ENCODE measurements at places on chromosomes 2 and 18.

- DNase-seq = no peak
Measured at GRCh38 chr2:198060277-198060676, 255.9 kb downstream of the PLCL1 start.

DNA sequence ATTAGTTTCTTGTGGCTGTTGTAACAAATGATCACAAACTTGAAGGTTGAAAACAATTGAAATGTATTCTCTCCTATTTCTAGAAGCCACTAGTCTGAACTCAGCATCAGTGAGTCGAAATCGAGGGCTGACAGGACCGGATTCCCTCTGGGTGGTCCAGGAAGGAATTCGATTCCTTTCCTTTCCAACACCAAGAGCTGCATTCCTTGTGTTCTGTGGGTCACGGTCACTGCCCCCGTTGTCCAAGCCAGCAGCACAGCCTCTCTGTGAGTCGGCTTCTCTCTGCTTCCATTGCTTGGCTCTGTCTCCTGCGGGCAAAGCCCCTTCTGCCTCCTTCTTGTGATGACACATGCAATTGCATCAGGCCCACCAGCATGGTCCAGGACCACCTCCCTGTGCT lies 67.3 kb downstream of the SMIM21 start:
- DNase-seq = no peak

DNA sequence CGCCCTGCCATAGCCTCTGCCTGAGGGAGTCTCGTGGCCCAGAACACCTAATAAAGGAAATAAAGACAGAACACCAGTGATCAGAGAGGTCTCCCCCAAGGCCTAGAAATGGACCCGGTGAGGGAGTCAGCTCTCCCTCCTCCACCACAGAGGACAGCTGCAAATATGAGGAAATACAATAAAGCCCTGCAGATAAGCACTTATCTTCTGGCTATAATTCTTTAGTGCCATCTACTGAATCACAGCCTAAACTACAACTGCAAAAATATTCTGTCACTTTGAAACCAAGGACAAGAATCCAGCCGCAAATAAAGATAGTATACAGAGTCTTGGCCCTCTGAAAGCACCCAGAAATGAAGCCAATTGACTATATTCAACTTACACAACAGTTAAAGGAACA lies 42.4 kb upstream of the TACR1 start:
- no peak for DNase-seq

DNA sequence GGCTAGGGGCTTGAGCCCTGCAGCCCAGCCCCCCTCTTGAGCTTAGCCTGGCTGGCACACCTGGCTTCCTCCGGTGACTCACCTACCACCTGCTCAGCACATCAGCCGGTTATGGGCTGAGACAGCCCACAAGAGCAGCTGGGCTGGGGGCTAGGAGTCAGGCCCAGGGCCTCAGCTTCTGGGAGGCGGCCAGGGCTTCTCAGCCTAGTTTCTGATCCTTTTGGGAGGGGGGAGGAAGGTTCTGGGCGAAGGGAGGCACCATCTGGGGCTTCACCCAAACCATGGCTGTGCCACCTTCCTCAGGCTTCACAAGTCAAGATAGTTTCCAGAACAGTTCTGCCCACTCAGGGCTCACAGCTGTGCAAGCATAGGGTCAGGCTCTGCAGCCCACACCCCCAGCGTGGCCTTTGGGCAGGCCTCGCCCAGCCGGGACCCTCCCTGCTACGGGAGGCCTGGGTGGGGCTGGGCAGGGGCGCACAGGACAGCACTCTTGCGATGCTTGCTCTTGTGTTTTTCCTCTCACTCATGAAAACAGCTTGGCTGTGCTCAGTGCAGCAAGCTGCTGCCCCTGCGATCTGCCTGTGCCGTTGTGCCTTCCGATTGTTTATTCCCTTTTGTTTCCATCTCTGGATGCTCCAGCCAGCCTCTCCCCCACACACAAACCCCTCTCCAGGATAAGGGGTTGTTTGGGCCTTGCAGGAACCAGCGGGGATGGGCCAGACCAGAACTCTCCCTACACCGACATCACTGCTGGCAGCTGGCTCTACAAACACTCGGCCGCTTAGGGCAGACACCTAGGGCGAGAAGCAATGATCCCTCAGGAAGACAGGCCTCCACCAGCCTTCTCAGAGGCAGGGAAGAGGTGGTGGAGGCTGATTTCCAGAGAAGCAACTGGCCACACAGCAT lies 26.1 kb upstream of the SEMA4C start:
- DNase-seq = no peak

- DNase-seq = no peak
Measured at GRCh38 chr2:46379213-46380037, 82.2 kb downstream of the EPAS1 start.

DNA sequence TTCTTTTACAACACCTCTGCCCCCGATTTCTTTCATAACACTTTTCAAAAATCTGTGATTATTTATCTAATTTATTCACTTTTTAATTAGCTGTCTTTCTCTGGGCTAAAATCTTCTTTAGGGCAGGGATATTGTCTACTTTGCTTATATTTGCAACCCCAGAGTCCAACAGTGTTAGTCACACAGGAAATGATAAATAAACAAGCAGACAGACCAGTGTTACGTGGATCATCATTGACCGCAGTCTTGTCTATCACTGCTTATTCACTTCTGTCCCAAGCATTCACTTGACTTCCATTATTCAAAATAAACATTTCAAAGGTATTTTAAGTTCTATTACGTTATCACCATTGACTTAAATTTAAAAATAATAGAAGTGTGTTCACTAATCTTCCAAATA lies 237.6 kb upstream of the UBE2E3 start:
- DNase-seq = no peak

DNA sequence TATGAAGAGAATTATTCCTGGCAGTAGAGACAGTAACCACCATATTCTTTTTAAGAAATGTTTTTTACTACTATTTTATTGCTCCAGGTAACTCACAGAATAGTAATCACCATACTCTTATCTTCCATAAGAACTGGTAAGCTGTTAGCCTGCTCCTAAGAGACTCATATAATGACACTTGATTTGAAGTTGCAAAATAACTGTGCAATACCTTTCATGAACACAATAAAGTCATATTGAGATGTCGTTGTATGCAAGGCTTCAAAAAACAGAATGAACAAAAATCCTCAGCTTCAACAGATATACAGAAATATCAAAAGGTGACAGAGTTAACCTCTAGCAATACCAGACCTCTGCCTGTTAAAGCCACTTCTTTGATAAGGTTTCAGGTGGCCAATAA lies 360.1 kb downstream of the NBAS start:
- DNase-seq = no peak

All from stimulated activated CD4-positive, alpha-beta T cell treated with anti-CD3 and anti-CD28 coated beads, Interleukin-12 subunit alpha, Interleukin-12 subunit beta, amount 100 ng/mL, for 48 hours (primary cell).